Bronchial epithelial cell (primary cell): ENCODE measurements at places on chromosomes 5 and 9. TPM values are rescaled to one million over a fixed set of nuclear protein-coding genes. Genes with fewer than 3 reads are reported as not detected.

GABRA1 gene
- not detected in 2 replicates for total RNA-seq

- no peak for DNase-seq
Measured at GRCh38 chr5:18745042-18745987, 1111.1 kb downstream of the TAF11L14 start.

- DNase-seq = no peak
Measured at GRCh38 chr5:43415935-43416802, 4.0 kb upstream of the CCL28 start.

DNA sequence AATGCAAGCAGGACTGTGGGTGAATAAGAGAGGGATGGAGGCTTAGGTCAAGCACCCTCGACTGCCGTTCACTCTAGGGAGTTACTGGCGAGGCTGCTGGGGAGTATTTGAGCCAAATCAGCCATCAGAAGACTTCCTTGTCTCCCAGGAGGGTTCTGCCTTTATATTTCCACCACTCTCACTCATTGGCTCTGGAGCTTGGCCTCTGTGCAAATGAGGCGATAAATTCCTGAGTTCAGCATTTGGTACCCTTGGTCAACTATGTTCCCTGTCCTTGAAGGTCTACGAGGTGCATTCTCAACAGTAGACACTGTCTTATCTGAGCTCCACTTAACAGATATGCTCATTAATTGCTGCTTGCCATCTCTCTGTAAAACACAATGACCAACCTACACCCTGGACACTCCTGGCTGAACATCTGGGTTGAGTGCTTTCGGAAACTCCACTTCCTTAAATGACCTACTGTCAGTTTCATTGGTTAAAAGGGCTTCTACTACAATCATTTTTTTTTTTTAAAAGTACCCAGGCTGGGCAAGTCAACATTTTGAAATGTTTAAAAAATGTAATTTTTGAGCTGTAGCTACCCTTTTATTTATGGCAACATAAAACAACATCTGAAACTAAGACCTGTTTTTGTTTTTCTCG, 153.2 kb downstream of the NTRK2 start:
- DNase-seq = no peak

- DNase-seq = no peak
Measured at GRCh38 chr9:110109333-110110092, 98.4 kb downstream of the C9orf152 start.

PAEP gene
- not detected in 2 replicates for total RNA-seq

- DNase-seq = no peak
Measured at GRCh38 chr5:180352116-180353047, 754 bp downstream of the GFPT2 start.

- no peak for DNase-seq
Measured at GRCh38 chr9:4799033-4799430, 6.3 kb downstream of the RCL1 start.

TAF11L9 gene
- not detected in 2 replicates for total RNA-seq

DNA sequence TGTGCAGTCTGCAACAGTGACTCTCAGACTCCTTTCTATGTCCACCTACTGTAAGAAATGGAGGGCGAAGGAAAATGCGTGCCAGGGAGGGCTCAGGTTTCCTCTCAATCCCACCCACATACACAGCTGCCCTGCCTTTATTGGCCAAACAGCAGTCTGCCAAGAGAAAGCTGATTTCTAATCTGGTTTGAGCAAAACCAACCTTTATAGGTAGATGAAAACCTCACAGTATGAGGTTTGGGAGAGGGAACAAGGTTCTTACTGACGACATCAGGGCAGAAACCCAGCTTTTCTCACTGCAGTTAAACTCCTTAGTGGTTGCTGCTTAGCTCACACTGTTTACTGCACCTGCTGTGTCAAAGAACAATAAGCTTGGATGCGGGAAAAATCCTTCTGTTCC, 152.3 kb upstream of the KLF9 start:
- DNase-seq = no peak

DNA sequence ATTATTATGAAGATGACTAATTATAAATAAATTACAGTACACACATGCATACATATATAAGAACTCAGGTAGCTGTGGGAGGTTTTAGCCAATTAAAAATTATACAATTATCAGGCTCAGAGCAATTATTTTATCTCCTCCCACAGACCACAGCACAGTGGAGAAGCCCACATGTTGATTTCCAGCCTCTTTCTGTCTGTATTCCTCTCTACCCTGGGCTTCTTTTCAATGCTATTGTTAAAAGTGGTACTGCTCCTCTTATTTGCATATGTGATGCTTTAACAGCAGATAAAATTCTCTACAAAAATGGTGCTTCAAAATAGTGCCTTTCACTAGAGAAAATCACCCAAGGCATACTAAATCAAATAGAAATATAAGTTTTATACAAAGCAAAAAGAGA, 218.7 kb downstream of the NFIB start:
- no peak for DNase-seq

DNA sequence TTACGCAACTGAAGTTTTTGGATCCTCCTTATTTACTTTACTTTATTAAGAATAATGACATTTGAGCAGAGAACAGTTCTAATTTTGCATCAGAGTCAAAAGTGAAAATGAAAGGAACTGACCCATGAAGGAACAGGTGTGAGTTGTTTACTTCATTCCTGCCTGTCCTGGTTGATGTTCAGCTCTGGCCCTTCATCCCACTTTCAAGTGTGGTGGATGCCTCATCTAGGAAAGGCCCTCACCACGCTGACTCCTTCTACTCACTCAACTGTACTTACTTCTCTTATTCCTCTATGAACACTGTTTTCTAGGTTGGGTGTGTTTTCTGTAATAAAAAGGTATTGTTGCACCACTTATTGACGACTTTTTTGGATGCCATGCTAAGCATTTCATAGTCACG, 61.8 kb upstream of the PLEKHG4B start:
- DNase-seq = no peak

DNA sequence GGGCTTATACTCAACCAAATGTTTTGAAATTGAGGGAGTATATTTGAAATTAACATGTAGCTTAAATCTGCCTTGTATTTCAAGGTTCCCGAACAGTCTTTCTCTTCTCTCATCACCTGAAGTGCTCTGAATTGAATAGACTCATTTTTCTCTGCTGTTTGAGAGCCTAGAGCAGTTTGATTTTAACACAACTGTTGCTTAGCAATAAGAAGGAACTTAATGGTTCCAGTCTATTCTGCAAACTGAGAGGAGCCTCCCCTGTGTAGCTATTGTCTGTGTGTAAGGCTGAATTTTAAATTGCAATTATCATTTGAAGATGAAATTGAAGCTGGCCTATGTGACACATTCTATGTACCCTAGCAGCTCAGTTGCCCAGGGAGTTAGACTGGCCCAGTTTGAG, 87.1 kb upstream of the CKMT2 start:
- DNase-seq = no peak

DNA sequence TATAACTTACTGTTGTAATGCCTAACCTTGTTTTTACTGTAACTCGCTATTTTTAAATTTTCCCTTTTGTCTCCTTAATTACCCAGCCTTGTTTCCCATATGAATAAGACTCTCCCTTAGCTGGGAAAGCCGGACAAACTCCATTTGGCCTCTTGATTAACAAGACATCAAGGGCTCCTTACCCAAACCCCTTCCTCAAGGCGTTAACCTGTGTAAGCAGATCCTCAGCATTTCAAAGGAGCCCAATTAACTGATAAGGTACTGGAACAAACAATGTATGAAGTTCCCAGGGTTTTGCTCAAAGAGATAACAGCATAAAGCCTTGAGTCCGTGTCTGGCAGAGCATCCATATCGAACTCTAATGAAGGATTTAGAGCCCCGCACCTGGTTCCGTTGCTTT, 66.0 kb upstream of the SIMC1 start:
- no peak for DNase-seq

CAPSL gene
- not detected in 2 replicates for total RNA-seq

DNA sequence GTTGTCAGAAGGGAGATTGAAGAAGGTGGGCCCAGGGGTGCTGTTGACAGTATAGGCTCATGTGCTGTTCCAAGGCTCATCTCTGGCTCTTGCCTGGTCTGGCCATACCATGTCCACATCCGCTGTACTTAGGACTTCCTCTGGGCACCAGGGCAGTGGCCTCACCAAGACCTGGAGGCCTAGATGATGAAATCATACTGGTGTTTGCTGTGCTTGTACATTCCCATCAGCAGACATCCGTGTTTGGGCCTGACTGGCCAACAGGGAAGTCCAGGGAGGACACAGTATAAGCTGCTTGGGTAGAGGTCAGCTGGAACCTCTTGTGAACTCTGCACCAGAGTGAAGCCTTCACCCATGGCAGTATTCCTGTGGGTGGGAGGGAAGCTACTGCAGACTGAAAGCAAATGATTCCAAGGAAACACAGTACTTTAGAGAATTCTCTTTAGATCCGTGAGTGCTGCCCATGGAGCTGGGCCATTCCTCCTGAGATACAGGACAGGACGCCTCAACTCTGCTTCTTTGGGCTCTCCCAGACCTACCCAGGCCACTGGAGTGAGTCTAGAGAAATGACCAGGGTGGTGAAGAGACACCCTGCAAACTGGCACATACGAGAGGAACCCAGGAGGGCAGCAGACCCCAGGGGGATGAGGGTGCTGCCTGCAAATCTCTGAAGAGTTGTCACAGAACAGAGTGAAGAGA, 22.5 kb downstream of the POLR1E start:
- no peak for DNase-seq

- no peak for DNase-seq
Measured at GRCh38 chr5:168779333-168779732, 200.2 kb upstream of the PANK3 start.

- DNase-seq = no peak
Measured at GRCh38 chr5:174339130-174339529, 293.6 kb downstream of the NSG2 start.

DNA sequence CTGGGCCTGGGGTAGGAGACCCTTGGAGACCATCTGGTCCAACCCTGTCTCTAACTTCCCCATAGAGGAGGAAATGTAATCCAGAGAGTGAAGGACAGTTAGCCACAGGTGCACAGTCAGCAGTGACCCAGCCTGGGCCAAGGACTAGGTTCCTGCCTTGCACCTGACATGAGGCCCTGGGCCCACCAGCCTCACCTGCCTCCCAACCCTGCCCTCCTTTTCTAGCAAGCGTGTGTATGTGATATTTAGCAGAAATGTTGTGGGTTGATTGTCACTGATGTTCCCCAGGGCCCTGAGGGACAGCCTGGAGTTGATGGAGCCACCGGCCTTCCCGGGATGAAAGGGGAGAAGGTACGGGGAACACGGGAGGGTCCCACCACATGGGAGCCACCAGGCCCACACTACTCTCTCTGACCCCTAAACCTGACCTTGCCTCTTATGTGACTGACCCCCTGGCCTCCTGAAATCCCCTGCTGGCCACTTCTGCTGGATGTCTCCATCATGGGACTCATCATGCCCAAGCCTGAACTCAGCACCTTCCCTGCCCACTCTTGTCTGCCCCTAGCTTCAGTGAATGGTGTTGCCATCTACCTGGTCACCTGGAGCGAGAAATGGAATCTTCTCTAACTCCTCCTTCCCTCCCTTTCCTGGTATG, 79.2 kb upstream of the TGFBR1 start:
- DNase-seq = no peak

- DNase-seq = no peak
Measured at GRCh38 chr5:109962882-109963603, 273.3 kb downstream of the MAN2A1 start.

DBH gene
- total RNA-seq = not detected in 2 replicates

GRCh38 chr5:8327016-8327415, 458.1 kb downstream of the MTRR start:
- DNase-seq = no peak

DNA sequence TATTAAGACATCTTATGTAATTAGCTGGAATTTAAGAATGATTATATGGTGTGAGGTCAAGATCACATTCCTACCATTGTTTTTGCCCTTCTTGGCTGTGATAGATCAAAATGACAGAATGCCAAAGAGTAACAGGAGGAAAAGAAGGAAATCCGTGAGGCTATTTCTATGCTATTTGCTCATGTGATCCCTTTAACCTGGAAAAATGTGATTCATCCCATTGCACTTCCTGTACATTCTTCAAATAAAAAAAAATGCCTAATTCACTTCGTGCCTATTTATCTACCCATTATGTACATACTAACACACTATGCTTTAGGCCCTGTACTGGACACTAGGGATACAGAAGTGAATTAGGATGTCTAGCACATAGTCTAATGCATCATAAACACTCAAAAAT, 154.1 kb upstream of the PAPPA start:
- DNase-seq = peak; percentile 84

GRCh38 chr5:78925129-78925876, 59.8 kb downstream of the ARSB start:
- DNase-seq = no peak

LCP2 gene
- not detected in 2 replicates for total RNA-seq

- DNase-seq = peak; percentile 11
Measured at GRCh38 chr9:98627296-98627695, 81.4 kb downstream of the GABBR2 start.

LHFPL2 gene
- total RNA-seq = 29.8 and 32.4 TPM in 2 replicates

DNA sequence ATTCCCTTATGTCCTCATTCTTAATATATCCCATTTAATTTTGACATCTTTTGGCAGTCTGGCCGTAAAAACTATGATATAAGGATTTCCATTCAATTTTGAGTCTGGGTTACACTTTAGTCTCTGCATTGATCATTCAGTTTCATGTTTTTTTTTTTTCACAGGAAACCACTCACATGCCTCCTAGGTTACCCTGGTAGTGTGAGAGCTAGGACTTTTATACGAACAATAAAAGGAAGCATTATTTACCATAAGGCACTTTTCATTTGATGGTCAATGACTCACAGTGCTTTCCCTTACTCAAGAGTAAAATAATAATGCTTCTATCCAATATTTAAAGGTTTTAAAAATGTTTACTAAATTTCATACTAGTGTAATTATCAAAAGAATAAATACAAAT, 16.4 kb upstream of the DMAC1 start:
- no peak for DNase-seq

DNA sequence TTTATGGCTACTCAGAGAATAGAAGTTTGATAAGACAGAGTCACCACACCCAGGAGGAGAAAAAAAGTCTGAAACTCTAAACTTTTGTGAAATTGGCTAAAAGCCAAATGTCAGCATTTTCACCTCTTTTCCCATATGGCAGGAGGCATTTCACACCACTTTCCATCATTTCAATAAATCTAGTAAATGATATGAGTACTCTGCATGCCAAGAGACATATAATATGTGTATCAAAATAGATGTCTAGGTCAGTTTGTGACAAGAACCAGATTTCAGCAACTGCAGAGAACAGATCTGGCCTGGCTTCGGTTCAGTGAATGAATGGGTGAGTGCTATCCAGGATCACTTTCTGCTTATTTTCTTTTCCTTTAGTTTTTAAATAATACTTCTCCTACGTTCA, 470.8 kb downstream of the ENC1 start:
- no peak for DNase-seq

DNA sequence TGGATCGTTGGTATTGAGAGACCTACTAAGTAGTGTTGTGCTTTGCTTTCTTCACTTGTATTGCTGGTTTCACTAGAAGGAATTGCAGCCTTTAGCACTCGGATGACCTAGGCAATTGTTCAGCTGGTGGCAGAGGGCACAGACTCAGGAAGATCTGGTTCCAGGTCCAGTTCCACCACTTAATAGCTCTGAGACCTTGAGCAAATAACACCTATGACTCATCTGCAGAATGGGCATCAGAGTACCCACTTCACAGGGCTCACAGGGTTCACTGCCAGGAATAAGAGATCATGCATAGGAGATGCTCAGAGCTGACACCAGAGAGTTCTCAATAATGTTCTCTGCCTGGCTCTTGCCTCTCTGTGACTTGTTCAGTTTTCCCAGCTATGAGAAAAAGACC, 133.6 kb downstream of the SIL1 start:
- DNase-seq = peak; percentile 60

NMUR2 gene
- total RNA-seq = not detected in 2 replicates
